Activated CD8-positive, alpha-beta memory T cell treated with anti-CD3 and anti-CD28 coated beads for 1 hour (primary cell): ENCODE measurements at places on chromosomes 4 and X.
A peak's percentile ranks its signal among the peaks of the same experiment; 100 is the strongest.

GRCh38 chrX:2507904-2508627, 7.3 kb upstream of the DHRSX start:
- no peak for DNase-seq

DNA sequence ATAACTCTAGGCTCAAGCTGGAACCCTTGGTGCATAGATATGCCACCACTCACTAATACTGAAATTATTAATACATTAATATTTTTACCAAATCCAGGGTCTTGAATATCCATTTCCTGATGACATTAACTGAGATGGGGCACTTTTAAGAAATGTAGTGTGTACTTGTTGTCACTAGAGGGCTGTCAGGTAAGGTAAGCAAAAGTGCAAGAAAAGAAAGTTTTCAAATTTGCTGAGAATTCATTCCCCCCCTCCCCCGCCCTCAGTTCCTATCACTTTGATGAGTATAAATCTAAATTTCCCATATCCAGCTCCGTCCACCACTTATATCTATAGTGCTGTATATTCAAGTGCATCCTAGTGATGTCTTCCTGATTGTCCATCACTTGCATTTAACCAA, 20.5 kb upstream of the WDR44 start:
- no peak for DNase-seq

DNA sequence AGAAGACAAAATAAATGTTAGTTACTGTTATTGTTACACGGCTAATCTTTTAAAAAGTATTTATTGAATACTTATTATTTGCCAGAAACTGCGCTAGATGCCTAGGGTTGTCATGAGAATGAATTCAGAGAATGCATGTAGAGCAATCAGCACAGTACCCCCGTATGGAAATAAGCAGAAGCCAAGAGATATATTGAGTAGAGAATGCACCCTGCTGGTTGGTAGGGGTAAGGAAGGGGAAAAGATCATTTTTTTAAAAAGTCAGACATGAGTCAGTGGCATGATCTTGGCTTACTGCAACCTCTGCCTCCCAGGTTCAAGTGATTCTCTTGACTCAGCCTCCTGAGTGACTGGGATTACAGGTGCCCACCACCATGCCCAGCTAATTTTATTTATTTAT, 13.1 kb upstream of the DRP2 start:
- DNase-seq, result no peak

GRCh38 chr4:70496231-70496630, 22.1 kb upstream of the AMTN start:
- no peak for DNase-seq

GRCh38 chr4:158200214-158200613, 10.1 kb upstream of the TMEM144 start:
- no peak for DNase-seq

GRCh38 chr4:104593019-104593418, 98.3 kb upstream of the CXXC4 start:
- DNase-seq, result no peak

- DNase-seq, result no peak
These were observed 40.9 kb downstream of the GPR143 start for GRCh38 chrX:9724711-9725110.

DNA sequence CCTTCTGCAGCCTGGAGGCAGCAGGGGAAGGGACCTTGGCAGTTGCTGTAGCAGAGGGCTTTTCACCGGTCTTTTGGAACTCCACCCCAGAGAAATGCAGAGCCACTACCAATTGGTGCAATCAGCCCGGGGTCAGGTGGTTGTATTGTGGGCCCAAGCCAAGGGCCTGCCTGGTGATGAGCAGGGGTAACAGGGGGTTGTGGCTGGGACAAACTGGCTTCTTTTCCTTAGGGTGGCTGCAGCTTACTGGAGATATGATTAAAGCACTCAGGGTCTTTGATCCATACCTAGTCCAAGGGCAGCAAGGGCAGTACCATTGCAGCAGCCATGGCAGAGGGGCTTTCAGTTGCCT, 28.1 kb downstream of the ENPEP start:
- no peak for DNase-seq

- no peak for DNase-seq
These were observed 1.5 kb upstream of the PTCHD1 start for GRCh38 chrX:23332888-23333821.

DNA sequence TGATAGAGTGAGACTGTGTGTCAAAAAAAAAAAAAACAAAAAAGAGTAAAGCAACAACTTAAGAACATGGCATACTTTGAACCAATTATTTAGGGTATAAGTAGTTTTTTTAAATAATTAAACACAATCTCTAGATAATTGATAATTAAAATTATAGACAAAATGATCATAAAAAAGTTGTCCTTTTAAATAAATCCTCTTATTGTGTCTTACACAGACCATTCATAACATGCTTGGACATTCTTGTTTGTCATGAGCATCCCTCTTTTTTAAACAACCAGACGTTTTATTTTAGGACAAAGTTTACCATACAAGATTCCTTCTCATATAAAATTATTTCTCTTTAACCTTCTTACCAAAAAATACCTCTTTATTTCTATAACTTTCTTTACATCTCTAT, 35.1 kb downstream of the SPCS3 start:
- no peak for DNase-seq

GRCh38 chrX:140050906-140051305, 85.6 kb upstream of the CXorf66 start:
- DNase-seq, result no peak

DNA sequence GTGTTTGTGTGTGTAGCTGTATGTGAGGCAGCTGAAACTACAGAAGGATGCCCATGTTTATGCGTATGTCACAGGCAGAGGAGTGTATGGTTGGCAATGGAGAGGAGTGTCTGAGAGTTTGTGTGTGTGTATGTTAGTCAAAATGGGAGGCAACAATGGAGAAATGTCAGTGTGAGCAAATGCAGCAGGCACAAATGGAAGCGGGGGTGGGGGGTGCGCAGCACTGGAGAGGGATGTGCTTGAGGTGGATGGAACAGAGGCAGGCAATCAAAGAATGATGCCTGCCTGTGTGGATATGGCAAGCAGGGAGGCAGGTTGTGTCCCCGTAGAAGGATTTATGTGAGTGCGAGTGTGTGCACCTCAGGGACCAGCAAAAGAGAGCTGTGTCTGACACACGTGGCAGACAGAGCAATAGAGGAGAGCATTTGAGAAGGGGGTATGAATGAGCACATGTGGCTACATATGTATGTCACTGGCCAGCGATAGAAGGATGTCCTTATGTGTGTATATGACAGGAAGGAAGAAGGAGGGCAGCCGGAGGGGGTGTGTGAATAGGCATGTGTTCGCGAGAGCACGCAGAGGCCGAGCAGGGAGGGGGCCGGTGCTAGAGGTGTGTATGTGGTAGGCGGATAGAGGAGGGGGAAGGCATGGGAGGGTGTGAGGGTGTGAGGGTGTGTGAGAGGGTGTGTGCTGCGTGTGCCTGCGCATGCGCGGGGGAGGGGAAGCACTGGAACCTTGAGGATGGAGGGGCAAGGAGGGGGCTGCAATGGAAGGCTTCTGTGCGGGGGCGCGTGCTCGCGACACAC, 1.1 kb downstream of the PJA1 start:
- peak; percentile 13 for DNase-seq

GRCh38 chr4:169243825-169244609, 26.7 kb downstream of the SH3RF1 start:
- DNase-seq, result no peak

DNA sequence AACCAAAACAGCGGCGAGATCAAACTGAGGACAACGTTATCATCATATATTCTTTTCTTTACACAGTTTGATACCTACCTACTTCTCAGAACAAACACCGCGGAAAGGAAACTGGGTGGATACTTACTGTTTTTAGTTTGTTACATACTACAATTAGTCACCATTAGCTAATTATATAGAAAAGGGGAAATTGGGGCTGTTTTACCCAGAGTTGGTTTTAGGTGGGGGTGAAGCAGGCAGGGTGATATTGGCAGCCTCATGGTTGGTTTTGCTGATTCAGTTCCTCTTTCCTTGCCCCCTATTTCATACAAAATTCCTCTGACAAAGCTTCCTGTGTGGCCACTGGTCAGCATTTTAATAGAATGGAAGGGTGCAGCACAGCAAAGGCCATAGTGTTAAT, 77.8 kb downstream of the SORBS2 start:
- no peak for DNase-seq

DNA sequence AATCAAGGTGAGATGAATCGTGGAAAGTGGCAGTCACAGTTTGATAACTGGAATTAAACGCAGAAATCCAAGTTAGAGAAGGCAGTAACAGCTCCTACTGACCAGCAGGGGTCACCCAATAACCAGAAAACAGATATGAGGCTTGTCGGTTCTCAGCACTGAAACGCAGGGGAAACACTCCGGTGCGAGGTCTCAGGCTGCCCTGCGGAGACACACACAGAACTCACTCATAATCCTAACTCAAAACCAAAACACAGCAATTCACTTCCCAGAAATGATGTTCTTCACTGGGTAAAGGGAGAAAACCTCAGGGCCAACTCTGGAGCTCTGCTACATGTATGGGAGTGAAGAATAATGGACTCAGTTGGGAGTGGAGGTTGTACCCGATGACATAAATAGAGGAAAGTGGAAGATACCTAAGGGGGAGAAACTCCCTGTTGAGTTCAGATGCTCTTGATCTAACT, 384.4 kb downstream of the RAPGEF2 start:
- no peak for DNase-seq

DNA sequence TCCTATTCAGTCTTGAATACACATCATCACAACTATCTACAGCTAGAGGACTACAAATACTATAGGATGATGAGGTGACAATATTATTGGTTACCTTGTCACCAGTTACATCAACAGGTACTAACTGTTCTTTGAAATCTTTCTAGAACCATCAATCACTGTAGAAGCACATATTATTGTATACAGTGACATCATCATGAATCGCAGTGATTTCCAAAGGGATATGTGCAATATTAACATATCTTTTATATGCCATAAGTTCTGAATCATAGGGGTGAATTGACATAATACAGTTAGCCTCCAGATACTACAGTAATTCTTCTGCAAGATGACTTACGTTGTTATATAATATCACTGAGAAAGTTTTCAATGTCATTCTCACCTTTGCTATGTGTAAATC, 105.2 kb upstream of the HPGD start:
- DNase-seq, result no peak

- no peak for DNase-seq
These were observed 174.7 kb upstream of the GPRIN3 start for GRCh38 chr4:89482251-89482650.

- no peak for DNase-seq
These were observed 1135.9 kb downstream of the RAPGEF2 start for GRCh38 chr4:160238790-160239189.

DNA sequence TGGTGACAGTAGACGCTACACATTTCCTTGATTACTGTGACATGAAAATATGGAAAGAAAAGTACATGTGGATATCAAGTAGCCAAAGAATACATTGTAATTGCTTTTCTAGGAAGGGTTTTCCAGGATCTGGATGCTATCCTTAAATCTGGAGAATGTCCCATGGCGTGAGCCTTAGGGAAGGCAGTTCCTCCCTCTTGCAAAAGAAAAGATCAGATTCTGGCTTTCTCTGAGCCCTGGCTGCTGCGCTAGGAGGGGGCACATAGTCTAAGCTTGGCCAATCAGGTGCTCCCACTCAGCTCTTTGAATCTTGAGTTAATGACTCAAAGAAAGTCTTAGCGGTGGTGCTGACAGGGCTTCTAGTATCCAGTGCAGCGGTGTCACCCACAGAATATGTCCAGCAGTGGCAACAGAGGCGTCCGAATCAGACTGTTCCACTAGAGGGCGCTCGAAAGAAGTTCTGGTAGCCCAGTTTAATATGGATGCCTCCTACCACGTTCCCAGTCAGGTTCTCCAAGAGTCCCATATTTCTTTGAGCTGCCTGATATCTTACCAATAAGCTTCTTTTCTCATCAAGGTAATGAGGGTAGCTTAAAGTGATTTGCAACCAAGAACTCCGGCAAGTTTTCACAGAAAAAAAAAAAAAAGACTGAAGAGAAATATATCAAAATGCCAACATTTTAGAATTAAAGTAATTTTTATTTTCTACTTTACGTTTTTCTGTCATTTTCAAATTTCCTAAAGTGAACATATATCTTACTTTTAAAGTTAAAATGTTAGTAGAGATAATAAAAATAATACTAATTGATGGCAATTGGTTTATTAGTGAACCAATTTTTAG, 213.4 kb upstream of the S100G start:
- peak; percentile 12 for DNase-seq

DNA sequence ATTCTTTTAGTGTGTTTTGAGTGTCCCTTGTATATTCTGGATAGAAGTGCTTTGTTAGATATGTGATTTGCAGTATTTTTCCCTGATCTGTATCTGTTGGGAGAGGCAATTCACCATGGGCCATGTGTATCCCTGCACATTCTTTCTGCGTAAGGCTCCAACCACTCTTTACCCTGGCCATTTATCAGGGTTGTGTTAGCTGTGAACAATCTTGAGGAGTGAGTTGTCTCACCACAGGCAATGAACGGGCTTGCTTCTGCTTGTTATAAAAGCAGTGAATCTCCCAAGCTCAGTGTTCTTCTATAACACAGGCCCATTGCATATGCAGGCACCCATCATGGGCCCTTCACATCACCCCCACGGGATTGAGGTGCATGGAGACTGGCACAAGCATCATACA, 18.9 kb upstream of the SMIM10 start:
- DNase-seq, result no peak

GRCh38 chrX:150146271-150146896, 208.1 kb upstream of the EOLA2 start:
- no peak for DNase-seq

- DNase-seq, result no peak
These were observed 68.2 kb downstream of the FAM193A start for GRCh38 chr4:2604614-2605013.

- DNase-seq, result no peak
These were observed 19.4 kb downstream of the SPRY1 start for GRCh38 chr4:123415977-123416376.

DNA sequence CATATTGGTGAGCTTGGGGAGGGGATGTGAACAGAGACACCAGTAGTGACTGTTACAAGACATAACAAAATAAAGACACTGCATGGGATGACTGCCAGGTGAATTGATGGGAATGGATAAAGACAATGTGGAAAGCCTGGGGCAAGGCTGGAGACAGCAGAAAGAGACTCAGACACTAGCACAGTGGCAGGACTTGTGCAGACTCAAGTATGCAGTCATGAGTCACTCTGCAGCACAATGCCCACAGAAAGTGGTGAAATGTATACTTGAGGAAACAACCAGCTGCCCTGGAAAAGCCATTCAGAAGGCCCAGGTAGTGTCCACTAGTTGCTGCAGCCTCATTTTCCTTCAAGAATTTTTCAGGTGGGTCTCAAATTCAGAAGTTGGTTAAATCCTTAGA, 452.3 kb downstream of the MID1IP1 start:
- DNase-seq, result no peak

- no peak for DNase-seq
These were observed 48.3 kb downstream of the MTHFD2L start for GRCh38 chr4:74206088-74206825.

DNA sequence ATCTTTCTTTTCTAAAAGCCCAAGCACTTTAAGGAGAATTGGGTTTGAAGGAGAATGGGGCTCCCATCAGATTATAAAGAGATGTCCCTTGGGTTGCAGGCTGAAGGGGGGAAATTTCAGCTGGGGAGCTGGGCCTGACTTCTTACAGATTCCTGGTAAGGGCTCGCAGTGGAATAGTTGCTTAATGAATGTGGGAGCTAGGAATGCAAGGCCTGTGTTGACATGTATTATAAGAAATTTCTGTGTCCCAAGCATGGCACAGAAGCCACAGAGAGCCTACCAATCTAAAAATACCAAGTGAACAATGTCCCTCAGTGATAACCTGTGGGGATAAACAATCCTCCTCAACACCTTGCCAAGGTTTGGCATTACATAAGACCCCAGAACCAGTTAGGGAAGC, 39.3 kb upstream of the WNK3 start:
- no peak for DNase-seq

GRCh38 chrX:153800177-153800722, 5.8 kb downstream of the SSR4 start:
- DNase-seq, result no peak

- DNase-seq, result no peak
These were observed 5.8 kb upstream of the SRD5A3 start for GRCh38 chr4:55340266-55340665.
